ENCODE measurements at places on chromosomes 12 and 14. TPM values are rescaled to one million over a fixed set of nuclear protein-coding genes. Genes with fewer than 3 reads are reported as not detected.
A peak's percentile ranks its signal among the peaks of the same experiment; 100 is the strongest.

GRCh38 chr14:106605548-106606448 lies 1079.4 kb downstream of the TMEM121 start:
- no peaks in the 10 kb centered on the region for H3K4me1 ChIP-seq
- no peaks in the 10 kb centered on the region for H3K36me3 ChIP-seq
- no peaks in the 10 kb centered on the region for H3K27me3 ChIP-seq
- H3K4me3 ChIP-seq: no peak overlapping the region
- DNase-seq: no peak

- H3K4me1 ChIP-seq: no peaks in the 10 kb centered on the region
- H3K27ac ChIP-seq: no peak overlapping the region
- no peak for DNase-seq
Observed at GRCh38 chr14:70013271-70013873, 134.2 kb downstream of the SMOC1 start.

DNA sequence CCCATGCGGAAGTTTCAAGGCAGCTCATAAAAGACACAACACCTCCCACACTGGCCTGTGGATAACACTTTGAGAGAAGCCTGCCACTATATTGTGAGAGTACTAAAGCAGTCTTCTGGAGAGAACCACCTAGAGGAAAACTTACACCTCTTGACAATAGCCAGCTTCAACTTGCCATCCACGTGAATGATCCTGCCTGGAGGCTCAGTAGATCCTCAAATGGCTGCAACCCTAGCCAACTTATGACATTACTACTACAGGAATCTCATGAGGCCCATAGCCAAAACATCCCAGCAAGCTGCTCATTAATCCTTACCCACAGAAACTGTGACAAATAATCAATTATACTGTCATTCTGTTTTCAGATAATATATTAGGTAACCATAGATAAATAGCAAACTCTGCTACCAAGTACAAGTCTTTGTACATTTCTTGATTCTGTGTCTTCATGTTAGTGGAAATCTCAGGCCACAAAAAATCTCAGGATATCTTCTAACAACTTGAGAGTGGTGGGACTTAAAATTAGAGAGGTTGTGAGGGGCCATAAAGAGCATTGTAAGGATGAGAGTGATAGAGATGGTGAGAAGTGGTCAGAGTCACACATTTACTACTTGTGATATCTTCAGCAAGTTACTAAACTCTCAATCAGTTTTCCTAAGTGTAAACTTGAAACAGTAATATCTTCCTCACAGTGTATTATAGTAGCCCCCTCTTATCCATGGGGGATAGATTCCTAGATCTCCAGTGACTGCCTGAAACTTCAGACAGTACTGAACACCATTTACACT lies 368.0 kb downstream of the C12orf50 start:
- no peaks in the 10 kb centered on the region for H3K4me1 ChIP-seq
- no peak overlapping the region for H3K27ac ChIP-seq
- no peak for DNase-seq
- H3K4me3 ChIP-seq: peak overlapping the region; percentile 31

DNA sequence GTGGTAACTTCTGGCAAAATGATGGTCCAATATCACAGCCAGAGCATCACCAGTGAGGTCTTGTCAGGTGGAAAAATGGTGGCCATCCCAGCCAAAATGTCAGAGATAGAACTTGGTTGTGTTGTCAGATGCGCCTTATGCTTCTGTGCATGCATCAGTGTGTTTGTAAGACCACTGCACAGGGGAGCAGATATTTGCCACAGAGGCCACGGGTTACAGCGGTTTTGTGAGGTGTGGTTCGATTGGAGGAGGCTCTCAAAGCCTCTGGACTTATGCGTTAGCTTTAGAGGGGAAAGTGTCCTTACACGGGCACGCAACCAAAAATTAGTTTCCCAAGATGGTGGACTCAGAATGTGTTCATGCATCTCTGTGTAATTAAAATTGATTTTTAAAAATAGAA lies 243.8 kb downstream of the ADGRD1 start:
- peaks cover 8% of the 10 kb centered on the region for H3K27me3 ChIP-seq
- H3K4me3 ChIP-seq: no peak overlapping the region
- H3K27ac ChIP-seq: no peak overlapping the region
- no peaks in the 10 kb centered on the region for H3K4me1 ChIP-seq
- H3K36me3 ChIP-seq: no peaks in the 10 kb centered on the region

GRCh38 chr12:45243963-45244362 lies 28.1 kb downstream of the ANO6 start:
- no peak overlapping the region for H3K27ac ChIP-seq
- no peaks in the 10 kb centered on the region for H3K27me3 ChIP-seq
- H3K36me3 ChIP-seq: no peaks in the 10 kb centered on the region
- no peak for DNase-seq

DNA sequence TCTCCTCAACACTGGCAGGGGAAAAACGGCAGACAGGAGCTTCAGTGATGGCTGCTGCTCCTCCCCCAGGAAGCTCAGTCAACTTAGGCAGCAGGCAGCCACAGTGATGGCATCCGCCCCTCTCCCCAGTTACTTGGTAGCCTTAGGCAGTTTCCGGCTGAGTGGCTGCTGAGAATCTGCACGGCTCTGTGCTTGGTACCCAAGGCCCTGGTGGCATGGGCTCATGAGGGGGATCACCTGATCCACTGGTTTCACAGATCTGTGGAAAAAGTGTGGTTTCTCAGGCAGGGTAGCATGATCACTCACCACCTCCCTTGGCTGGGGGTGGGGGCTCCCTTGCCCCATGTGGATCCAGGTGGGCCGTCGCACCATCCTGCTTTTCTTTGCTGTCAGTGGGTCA lies 244.6 kb upstream of the MDGA2 start:
- H3K27me3 ChIP-seq: no peaks in the 10 kb centered on the region
- H3K4me3 ChIP-seq: no peak overlapping the region
- peak; percentile 52 for DNase-seq

DNA sequence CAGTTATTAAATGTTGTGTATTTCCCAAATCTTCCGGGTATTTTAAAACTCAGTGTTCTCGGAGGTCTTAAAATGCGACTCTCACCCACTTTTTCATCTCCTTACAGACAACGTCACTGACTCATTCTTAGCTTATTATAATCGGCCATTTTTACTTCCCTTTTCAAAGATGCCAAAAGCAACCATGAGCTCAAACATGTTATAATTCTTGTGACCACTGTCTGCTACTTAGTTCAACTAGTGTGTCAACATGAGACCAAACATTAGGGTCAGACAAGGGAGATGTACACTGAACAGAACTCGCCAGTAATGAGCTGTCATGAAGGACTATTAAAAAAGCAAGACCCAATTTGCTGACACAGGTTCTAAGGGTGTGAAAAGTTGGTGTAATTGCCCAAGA lies 4.2 kb upstream of the GRIP1 start:
- H3K36me3 ChIP-seq: no peaks in the 10 kb centered on the region
- H3K27ac ChIP-seq: no peak overlapping the region
- H3K4me3 ChIP-seq: no peak overlapping the region

GRCh38 chr12:67855103-67855502 lies 134.1 kb upstream of the IFNG-AS1 start:
- H3K27ac ChIP-seq: no peak overlapping the region
- H3K4me1 ChIP-seq: no peaks in the 10 kb centered on the region
- H3K4me3 ChIP-seq: no peak overlapping the region
- H3K36me3 ChIP-seq: no peaks in the 10 kb centered on the region
- no peaks in the 10 kb centered on the region for H3K27me3 ChIP-seq
- DNase-seq: no peak

- no peaks in the 10 kb centered on the region for H3K36me3 ChIP-seq
- H3K4me1 ChIP-seq: no peaks in the 10 kb centered on the region
- H3K4me3 ChIP-seq: no peak overlapping the region
- no peaks in the 10 kb centered on the region for H3K27me3 ChIP-seq
Observed at GRCh38 chr14:39665075-39665475, 232.8 kb upstream of the FBXO33 start.

DNA sequence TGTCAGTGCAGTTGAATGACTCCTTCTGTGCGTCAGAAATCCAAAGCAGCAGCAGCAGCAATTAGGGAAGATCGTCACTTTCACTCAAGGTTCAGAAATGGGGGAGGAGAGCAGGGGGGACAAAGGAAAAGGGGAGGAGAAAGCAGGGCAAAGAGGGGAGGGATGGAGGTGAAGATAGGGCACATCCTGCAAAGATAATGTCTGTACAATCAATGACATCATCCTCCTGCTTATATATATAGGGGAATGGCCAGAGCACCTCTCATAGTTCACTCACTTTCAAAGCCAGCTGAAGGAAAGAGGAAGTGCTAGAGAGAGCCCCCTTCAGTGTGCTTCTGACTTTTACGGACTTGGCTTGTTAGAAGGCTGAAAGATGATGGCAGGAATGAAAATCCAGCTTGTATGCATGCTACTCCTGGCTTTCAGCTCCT lies at the start of gene NTS:
TSS of gene NTS (plus strand) at position 265 of the 431 bp plus-strand sequence. CDS start at position 374, 109 bp downstream.
- H3K36me3 ChIP-seq: no peaks in the 10 kb centered on the region
- no peaks in the 10 kb centered on the region for H3K27me3 ChIP-seq
- no peak within 1 kb of the TSS for H3K27ac ChIP-seq
- H3K4me3 ChIP-seq: no peak within 1 kb of the TSS

- peaks cover 13% of the 10 kb centered on the region for H3K27me3 ChIP-seq
- no peak for DNase-seq
- H3K4me3 ChIP-seq: no peak within 1 kb of the TSS
- no peaks in the 10 kb centered on the region for H3K4me1 ChIP-seq
Observed at GRCh38 chr14:95713596-95714371, at the start of gene TCL1A. Gene TCL1A, minus strand, starts transcription at chr14:95714125. Its CDS starts 59 bp downstream, at chr14:95714066.

DNA sequence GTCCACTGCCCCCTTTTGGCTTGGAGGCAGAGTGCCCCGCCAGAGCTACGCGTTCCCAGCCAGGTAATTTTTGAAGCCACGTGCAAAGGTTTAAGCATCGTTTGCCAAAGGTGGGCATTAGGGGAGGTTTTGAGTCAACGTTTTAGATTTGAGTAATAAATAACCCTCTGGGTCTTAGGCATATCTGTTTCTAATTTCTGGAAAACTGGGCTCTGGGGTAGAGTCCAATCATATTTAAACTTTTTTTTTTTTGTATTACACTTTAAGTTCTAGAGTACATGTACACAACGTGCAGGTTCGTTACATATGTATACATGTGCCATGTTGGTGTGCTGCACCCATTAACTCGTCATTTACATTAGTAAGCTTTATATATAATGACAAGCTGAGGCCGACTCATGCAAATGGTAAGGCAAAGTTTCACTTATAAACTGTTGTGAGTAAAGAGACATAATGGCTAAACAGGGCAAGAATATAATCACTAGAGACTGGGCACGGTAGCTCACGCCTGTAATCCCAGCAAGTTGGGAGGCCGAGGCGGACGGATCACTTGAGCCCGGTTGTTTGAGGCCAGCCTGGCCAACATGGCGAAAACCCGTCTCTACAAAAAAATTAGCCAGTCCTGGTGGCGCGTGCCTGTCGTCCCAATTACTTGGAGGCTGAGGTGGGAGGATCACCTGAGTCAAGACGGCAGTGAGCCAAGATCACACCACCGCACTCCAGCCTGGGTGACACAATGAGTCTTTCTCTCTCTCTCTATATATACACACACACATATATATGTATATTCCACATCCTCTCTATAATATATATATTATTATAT lies 491 bp upstream of the NR2C1 start:
- peak overlapping the region; percentile 95 for H3K27ac ChIP-seq
- no peaks in the 10 kb centered on the region for H3K27me3 ChIP-seq
- H3K36me3 ChIP-seq: no peaks in the 10 kb centered on the region

DNA sequence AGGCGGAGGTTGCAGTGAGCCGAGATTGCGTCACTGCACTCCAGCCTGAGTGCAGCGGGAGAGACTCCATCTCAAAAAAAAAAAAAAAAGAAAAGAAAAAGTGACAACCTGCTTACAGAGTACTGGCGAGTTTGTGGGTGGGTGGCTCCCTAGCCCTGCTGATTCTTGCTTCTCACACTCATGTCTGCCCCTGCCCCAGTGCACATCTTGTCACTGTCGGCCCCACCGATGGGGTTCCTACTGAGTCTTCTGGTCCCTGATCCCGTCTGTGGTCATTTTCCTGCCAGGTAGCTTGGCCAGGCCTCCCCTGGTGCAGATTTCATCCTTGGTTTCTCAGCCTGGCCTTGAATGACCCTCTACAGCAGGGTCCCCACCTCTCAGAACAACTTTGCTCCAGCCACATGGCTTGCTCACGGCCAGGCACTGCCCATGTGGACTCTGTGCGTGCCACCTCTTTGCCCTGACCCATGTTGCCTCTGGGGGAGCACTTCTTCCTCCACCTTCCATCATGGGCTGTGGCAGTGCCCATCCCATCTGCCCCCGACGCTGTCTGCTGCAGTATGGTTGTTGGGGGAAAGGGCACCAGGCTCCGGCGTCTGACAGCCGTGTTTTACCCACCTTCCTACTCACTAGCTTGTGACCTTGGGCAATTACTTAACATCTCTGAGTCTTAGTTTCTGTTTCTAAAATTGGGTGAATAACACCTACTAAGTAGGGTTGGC lies 2.1 kb upstream of the PTPN6 start:
- peaks cover 27% of the 10 kb centered on the region for H3K4me1 ChIP-seq
- H3K4me3 ChIP-seq: no peak overlapping the region
- no peaks in the 10 kb centered on the region for H3K27me3 ChIP-seq
- peaks cover 12% of the 10 kb centered on the region for H3K36me3 ChIP-seq
- H3K27ac ChIP-seq: no peak overlapping the region

GRCh38 chr12:123726244-123726643 lies 14.1 kb downstream of the ATP6V0A2 start:
- no peak for DNase-seq
- H3K4me1 ChIP-seq: no peaks in the 10 kb centered on the region
- H3K27ac ChIP-seq: no peak overlapping the region
- H3K36me3 ChIP-seq: peaks cover 22% of the 10 kb centered on the region

- H3K36me3 ChIP-seq: no peaks in the 10 kb centered on the region
- peaks cover 2% of the 10 kb centered on the region for H3K4me1 ChIP-seq
- H3K4me3 ChIP-seq: no peak overlapping the region
- H3K27ac ChIP-seq: no peak overlapping the region
Observed at GRCh38 chr12:68100241-68100640, 59.3 kb downstream of the IFNG start.

- H3K4me1 ChIP-seq: no peaks in the 10 kb centered on the region
- no peaks in the 10 kb centered on the region for H3K36me3 ChIP-seq
- H3K27ac ChIP-seq: no peak overlapping the region
- DNase-seq: no peak
- H3K27me3 ChIP-seq: no peaks in the 10 kb centered on the region
- no peak overlapping the region for H3K4me3 ChIP-seq
Observed at GRCh38 chr12:92648242-92649031, 54.4 kb upstream of the PLEKHG7 start.

- H3K4me3 ChIP-seq: no peak overlapping the region
- H3K27ac ChIP-seq: no peak overlapping the region
- DNase-seq: no peak
- H3K27me3 ChIP-seq: peaks cover 36% of the 10 kb centered on the region
Observed at GRCh38 chr12:116861320-116861719, 19.9 kb downstream of the HRK start.

- no peaks in the 10 kb centered on the region for H3K4me1 ChIP-seq
- no peaks in the 10 kb centered on the region for H3K27me3 ChIP-seq
- H3K36me3 ChIP-seq: no peaks in the 10 kb centered on the region
- no peak for DNase-seq
Observed at GRCh38 chr14:49206828-49207227, 379.4 kb downstream of the RPS29 start.

Gene PARP2
- polyA plus RNA-seq: 6.0 TPM

Gene KRT3
- not detected for polyA plus RNA-seq

Gene AKAP3
- 1.4 TPM for polyA plus RNA-seq

Gene SMCO2
- polyA plus RNA-seq: not detected

Gene TMEM121
- 2.3 TPM for polyA plus RNA-seq

Gene SLC7A7
- 15.6 TPM for polyA plus RNA-seq

Gene TMTC2
- 6.6 TPM for polyA plus RNA-seq

Gene ADAM20
- polyA plus RNA-seq: not detected

Gene NINJ2
- polyA plus RNA-seq: 12.3 TPM

Gene TSPAN19
- polyA plus RNA-seq: not detected

Data from sigmoid colon (tissue), 7 donors.